ENCODE measurements at places on chromosomes 16 and 17. TPM values are rescaled to one million over a fixed set of nuclear protein-coding genes. Genes with fewer than 3 reads are reported as not detected.
A peak's percentile ranks its signal among the peaks of the same experiment; 100 is the strongest.

GRCh38 chr16:87570938-87571867 lies 31.1 kb upstream of the JPH3 start:
- DNase-seq = peak; percentile 85

GRCh38 chr16:85431431-85432124 lies 181.5 kb upstream of the GSE1 start:
- peak; percentile 45 for DNase-seq

- DNase-seq = no peak
Observed at GRCh38 chr17:49334744-49335512, 27.1 kb downstream of the ZNF652 start.

- DNase-seq = no peak
Observed at GRCh38 chr16:29000019-29000418, 15.2 kb downstream of the LAT start.

DPEP3 gene
- not detected for total RNA-seq

DNA sequence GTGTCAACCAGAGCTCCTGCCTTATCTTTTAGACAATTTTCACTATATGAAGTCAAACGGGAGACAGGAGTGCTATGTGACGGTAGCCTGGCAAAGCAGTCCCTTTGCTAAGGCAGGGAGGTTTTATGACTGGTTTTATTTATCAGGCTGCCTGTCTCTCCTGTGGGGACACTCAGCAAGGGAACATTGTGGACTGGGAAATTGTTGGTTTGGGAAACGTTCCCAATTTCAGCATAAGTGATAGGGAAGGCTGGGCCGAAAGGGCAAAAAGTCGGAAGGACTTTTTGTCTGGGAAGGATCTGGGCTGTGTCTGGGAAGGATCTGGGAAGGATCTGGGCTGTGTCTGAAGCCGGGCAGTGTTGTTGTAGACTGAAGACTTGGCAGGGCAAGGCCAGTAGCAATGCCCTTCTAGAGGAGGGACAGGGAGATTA lies 211.2 kb downstream of the PARN start:
- peak; percentile 68 for DNase-seq

GRCh38 chr16:22670551-22671041 lies 143.4 kb upstream of the HS3ST2 start:
- DNase-seq = no peak

GRCh38 chr16:64626776-64627175 lies 495.1 kb downstream of the CDH11 start:
- no peak for DNase-seq

KRTAP17-1 gene
- total RNA-seq = not detected

HSPB9 gene
- total RNA-seq = 1.2 TPM

- no peak for DNase-seq
Observed at GRCh38 chr17:33704856-33705255, 411.8 kb upstream of the ASIC2 start.

TBX4 gene
- not detected for total RNA-seq

- DNase-seq = no peak
Observed at GRCh38 chr17:50278526-50279180, 4.4 kb downstream of the TMEM92 start.

DNA sequence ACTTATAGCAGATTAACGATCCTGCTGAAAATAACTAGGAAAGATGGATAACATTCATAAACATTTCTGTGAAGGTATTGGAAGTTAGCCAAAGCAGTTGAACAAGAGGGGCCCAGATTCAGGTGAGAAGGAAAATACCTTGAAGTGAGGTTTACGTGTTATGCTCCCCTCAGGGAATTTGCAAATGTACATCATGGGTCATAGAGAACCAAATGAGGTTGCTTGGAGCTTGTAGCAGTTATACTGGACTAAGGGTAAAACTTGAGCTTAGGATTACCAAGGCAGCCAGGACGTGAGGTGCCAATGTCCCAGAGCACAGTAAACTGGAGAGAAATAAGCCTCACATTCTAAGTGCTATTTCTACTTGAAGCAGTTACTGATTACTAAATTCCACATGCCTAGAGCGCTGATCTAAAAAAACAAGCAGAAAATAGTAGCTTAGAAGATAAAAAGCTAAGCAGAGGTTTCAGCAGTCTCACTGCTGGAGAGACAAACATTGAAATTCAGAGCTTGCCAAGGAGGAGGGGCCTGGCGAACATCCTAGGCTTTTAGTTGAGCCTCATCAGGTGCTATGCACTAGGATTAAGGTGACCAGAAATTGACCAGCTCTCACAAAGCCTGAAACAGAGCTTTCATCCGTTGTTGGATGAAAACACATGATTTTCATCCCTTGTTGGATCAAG lies 136.7 kb upstream of the FAM20A start:
- no peak for DNase-seq

TBC1D3 gene
- not detected for total RNA-seq

PRAC2 gene
- not detected for total RNA-seq

DNA sequence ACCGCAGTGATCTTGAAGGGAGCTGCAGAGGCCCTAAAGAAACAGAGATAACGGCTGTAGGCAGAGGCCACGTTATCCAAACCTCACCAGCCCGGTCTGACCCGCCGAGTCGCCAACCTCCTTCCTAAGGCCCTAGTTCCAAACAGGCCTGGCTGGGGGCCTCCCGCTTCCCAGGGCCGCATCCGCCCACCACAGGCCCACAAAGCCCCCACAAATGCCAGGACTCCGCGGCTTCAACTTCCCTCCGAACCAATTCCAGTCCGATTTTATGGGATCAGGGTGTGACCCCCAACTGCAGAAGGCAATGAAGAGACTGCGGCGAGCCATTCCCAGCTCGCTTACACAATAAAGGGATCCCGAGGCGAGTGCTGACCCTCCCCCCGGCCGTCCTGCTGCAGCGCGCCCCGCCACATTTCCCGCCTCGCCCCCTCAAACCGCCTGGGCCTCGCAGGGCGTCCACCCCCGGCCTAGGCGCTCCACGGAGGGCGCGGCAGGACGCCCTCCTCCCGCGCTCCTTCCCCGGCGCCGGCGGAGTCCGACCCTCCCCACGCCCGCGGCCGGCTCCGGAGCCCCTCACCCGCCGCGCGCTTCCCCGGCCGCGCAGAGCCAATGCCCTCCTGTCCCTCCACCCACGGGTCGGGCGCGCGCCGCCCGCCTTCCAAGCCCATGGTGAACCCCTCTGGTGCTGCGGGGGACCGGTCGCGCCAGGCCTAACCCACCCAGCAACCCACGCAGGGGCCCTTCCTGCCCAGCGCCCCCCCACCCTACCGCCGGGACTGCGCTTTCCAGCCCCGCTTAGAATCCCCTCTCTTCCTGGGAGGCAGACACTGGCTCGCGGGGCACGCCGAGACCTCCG lies 926 bp downstream of the MYH10 start:
- DNase-seq = peak; percentile 38

DNA sequence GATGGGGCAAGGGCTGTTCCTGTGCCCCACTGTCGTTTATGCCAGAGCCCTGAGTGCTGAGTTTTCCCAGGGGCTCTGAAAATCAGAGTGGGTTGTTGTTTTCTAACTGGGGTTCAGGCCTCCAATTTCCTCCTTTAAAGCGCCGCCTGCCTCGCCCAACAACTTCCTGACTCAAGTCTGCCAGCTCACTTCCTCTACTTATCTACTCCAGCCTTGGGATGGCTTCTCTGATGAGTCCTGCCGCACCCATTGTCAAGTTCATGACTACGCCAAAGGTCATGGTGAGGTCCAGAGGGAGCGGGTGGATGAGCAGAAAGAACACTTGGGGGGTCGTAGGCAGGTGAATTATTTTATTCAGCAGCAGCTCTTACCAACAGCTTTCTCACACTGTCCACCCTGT lies 104.7 kb downstream of the UTP18 start:
- DNase-seq = no peak

GRCh38 chr17:78759203-78759968 lies 22.7 kb downstream of the CYTH1 start:
- DNase-seq = no peak

SLC38A8 gene
- not detected for total RNA-seq

LRRC46 gene
- total RNA-seq = 0.42 TPM

- DNase-seq = no peak
Observed at GRCh38 chr17:19381741-19382444, 3.6 kb downstream of the MAPK7 start.

GRCh38 chr17:67372751-67373150 lies 4.3 kb upstream of the PITPNC1 start:
- DNase-seq = no peak

TBC1D3I gene
- 0.53 TPM for total RNA-seq

- DNase-seq = peak; percentile 31
Observed at GRCh38 chr17:78364436-78365281, 4.8 kb upstream of the SOCS3 start.

DNA sequence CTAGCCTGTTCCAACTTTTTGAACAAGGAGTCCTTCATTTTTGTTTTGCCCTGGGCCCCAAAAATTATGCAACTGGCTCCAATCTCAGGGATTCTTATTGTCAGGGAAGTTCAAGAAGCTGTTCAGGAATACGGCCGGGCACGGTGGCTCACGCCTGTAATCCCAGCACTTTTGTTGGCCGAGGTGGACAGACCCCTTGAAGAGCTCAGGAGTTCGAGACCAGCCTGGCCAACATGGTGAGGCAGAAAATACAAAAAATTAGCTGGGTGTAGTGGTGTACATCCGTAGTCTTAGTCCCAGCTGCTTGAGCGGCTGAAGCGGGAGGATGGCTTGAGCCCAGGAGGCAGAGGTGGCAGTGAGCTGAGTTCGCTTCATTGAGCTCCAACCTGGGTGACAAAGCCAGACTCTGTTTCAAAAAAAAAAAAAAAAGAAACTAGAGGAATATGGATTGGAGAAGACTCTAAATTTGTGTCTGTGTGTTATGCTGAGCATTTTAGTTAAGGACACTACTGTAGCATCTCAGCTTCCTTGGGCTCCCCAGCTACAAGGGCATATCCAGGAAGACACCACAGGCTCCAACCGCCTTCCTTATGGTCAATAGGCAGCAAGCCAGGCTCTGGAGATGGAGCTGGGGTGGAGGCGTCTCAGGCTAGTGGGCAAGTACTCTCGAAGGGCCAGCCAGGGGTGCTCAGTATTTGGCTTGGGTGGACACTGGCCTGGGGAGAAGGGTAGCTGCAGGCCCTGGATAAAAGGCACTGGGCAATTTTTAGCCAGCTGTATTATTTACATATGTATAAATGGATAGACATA lies 56.8 kb upstream of the CREBBP start:
- no peak for DNase-seq

DNA sequence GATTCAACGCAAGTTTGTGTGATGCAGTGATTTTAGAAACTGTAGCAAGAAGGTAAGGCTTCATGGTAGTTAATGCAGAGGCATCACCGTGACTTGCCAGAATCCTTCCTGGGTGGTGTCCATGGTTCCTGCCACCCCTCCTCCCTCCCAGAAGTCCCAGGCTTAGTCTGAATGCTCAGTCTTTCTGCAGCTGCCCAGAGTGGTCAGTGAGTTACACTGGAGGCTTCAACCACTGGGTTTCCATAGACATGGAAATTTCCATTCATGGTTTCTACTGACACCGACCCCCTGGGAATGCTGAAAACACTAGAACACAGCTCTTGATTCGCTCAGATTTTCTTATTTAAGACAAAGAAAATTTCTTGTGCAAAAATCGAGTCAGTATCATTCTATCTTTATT lies 159.4 kb upstream of the HSBP1 start:
- DNase-seq = peak; percentile 17

TAC4 gene
- not detected for total RNA-seq

CHD9NB gene
- total RNA-seq = 0.44 TPM

NOG gene
- 0.11 TPM for total RNA-seq

- DNase-seq = no peak
Observed at GRCh38 chr16:2197765-2198164, 1.4 kb upstream of the CASKIN1 start.

GRCh38 chr17:41223821-41224220 lies 2.6 kb upstream of the KRTAP9-2 start:
- no peak for DNase-seq

DNA sequence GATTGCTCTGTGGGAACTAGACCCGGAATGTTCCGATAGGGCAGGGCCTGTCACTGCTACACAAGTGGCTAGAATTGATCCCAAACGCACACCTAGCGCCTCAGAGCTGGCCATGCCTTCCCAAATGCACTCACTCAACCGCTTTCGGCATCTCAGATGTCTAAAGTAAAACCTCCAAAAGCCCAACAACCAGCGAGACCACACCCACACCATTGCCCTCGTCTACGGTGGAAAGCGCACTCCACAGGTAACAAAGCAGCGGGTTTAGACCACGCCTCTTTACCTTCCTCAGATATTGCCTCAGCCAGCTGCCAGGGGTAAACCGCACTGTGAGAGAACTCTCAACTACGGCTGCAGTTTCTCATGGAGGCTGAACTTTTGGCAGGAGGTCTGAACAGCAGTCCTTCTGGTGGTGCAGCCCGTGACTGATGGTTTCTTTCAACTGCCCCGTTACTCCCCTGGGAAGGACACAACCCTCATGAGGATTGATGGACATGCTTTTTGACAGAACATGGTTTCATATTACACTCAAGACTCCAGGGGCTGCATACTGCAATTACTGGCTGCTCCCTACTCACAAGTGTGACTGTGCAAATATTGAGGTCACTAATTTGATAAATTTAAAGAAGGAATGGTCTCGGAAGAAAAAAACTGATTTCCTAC lies 34.5 kb downstream of the USP7 start:
- no peak for DNase-seq

DNA sequence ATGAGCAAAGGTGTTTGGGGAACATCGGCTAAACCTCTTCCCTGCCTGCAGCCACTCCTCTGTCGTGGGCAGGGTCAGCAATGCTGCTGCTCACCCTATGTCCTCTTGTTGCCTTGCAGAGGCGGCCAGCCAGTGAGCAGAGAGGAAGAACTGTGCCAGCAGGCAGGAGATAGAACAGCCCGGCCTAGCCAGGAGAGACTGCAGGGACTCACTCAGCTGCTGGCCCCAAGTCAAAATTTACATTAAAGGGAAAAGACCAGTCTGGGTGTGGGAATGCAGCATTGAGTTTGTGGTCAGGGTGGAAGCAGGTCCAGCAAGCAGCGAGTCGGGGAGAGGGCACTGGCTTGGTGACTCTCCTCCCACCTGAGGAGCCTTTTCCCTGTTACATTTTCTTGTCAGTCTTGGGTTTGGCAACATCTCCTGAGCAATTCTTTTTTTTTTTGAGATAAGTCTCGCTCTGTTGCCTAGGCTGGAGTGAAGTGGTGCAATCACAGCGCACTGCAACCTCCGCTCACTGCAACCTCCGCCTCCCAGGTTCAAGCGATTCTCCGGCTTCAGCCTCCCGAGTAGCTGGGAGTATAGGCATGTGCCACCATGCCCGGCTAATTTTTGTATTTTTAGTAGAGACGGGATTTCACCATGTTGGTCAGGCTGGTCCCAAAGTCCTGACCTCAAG lies 22.7 kb downstream of the LIG3 start:
- no peak for DNase-seq

ESRP2 gene
- total RNA-seq = 47.2 TPM

Measured in right lobe of liver (tissue), 6 donors.